ENCODE measurements at places on chromosomes 7 and 10.

- no peak for DNase-seq
These were observed 537.4 kb downstream of the AUTS2 start for GRCh38 chr7:70135656-70136055.

DNA sequence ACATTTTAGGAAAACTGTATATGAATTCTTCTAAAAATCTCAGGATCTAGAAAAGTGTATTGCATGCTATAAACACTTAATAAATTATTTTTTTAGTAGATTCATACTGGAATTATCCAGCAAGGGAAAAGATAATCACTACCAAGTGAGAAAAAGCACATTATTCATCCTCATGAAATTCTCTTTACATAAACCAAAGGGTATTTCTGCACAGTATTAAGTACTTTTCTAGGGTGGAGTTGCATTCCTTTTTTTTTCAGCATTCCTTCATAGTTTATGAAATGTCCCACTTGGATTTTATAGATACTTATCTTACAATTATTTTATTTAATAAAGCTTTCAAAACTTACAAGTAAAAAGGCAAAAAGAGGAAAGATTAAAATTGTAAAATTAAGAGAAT lies 403.3 kb downstream of the HGF start:
- no peak for DNase-seq

DNA sequence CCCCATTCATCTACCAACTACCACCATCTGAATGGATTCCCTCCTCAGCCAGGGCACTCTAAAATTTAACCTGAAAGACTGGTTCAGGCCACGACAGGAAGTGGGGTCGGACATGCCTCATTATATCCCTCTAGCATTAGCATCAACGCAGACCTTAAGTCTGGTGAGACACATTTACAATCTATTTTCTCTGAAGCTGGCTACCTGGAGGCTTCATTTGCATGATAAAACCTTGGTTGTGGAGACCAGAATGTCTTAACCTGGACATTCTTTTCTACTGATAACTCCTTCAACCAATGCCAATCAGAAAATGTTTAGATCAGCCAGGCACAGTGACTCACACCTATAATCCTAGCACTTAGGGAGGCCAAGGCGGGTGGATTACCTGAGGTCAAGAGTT lies 42.3 kb downstream of the SVOPL start:
- DNase-seq: no peak

DNA sequence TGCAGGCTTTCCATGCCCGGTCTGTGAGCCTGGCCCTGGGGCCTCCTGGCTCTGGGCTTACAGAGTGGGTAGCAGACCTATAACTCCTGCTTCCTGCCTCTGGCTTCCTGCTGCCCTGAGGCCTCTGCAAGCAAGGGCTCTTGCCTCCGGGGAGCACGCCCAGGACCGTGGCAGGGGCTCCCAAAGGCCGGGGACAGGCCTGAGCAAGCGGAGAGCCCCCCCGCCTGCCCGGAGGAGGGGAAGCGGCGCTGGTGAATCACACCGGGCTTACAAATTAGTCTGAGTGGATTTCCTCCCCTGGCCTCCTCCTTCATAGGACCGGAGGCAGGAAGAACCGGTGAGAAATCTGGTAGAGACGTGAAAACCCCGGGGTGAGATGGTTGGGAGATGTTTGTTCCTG lies 1.5 kb upstream of the MYL10 start:
- DNase-seq: peak; percentile 68

DNA sequence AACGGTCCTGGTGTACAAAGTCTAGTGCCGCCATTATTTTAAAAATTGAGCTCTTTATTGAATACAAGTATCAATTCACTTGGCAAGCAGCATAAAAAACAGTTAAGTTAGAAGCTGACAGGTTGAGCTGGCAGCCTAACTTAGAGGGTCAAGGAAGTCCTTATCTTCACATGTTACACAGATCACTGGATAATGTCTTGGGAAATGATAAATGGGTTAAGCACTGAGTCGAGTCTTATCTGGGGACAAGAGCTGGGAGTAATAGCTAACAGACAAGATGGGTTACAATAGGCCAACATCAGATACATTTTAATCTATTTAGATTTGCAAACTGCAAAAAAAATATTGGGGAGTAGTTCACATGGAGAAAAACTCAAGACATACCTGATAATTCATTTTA lies 34.2 kb downstream of the SLC18A2 start:
- DNase-seq: no peak

DNA sequence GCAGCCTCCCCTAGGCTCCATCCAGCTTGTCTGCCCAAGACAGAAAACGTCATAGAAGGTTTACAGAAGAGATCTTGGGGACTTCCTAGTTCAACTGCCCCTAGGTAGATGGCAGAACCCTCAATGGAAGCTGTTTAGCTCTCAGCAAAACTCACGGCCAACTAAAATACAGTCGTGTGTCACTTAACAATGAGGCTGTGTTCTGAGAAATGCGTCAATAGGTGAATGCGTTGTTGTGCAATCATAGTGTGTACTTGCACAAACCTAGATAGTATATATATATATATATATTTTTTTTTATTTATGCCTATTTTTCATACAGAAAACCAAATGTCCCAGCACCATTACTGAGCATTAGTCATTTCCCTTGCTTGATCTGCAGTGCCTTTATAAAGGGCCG lies 100.4 kb upstream of the SH2B2 start:
- no peak for DNase-seq

GRCh38 chr10:122462533-122463465 lies 1.4 kb downstream of the HTRA1 start:
- no peak for DNase-seq

- no peak for DNase-seq
These were observed 141.0 kb downstream of the DKK1 start for GRCh38 chr10:52455098-52455497.

DNA sequence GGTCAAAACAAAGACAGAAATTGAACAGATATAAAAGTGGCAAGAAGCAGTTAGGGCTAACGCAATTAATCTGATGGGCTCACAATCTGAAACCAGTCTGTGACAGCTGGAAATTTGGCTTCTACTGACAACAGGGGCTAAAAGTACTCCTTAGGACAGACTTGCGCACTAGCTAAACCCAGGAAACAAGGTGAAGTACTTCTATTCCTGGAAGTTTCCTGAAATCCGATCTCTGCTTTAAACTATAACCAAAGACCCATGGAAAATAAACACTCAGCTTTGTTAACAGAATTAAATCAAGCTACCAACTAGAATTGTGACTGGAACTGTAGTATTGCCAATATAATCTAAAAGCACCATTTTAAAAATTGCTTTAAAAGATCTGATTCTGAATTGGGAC lies 520.2 kb upstream of the ZWINT start:
- DNase-seq: no peak

- DNase-seq: no peak
These were observed 2.7 kb downstream of the CCSER2 start for GRCh38 chr10:84331091-84331490.

DNA sequence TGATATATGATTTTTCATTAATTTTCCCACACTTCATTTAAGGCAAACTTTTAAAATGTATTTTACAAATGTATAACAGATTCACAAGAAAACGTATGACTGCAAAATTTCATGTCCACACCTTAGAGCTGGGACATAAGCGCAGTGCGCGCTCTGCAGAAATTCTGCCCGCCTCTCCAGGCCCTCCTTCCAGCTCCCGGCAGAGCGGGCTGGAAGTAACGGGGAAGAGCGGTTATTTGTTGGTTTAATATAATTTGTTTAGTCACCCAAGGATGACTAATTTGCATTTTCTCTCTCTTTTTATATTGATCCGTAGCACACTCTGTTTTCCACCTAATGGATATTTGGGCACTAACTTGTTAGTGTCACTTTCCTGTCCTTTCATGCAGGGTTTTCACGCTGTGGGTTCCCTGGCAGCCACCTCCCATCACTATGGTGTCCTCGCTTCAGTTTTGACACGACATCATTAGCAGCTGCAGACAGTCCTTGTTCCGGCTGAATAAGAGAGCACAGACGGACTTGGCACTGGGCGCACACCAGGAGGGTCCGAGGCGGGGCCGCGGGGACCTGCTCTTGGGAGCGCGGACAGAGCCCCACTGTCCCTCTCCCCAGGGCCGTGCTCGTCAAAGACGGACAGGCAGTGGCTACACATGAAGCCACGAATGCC lies 129.2 kb upstream of the SEC61G start:
- DNase-seq: no peak

- DNase-seq: peak; percentile 78
These were observed 3.8 kb downstream of the CLIP2 start for GRCh38 chr7:74292757-74293576.

DNA sequence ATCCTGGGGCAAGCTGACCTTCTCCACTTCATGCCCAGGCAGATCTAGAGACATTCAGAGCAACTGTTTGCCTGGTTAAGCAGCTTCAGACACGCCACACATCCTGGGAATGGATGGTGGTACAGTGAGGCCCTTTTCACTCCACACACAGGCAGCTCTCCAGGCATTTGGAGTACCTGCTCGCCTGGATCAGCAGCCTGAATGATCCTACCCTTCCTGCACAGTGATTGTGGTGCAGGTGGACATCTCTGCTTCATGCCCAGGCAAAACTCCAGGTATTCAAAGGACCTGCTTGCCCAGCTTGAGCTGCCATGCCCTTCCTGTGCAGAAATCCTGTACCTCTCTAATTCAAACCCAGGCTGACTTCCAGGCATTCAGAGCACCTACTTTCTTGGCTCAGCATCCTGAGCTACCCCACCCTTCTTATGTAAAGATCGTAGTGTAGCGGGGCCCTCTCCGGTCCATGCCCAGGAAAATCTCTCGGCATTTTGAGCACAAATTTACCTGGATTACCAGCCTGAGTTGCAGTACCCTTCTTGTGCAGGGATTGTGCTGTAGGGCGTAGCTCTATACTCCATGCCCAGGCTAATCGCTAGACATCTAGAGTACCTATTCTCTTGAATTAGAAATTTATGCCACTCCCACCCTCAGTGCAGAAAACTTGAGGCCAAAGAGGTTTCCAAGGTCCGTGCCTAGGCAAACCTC lies 972.8 kb downstream of the ANKRD7 start:
- no peak for DNase-seq

DNA sequence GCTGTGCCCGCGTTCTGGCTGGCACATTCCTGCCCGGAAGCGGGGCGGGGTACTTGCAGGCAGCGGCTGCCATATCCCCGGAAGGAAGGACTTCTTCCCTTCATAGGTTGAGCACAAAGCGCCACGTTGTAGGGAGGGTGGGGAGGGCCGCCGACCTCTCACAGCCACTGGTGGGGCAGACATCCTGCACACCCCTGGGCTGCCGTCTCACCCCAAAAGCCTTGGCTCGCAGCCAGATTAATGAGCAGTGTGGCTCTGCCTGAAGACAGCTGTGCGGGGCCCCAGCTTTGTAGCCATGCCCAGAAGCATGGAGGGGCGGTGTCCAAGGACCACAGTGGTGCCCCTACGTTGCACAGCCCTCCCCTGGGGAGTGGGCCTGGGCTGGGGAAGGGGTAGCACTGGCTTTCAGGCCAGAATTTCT lies 54.3 kb upstream of the DPYSL4 start:
- no peak for DNase-seq

DNA sequence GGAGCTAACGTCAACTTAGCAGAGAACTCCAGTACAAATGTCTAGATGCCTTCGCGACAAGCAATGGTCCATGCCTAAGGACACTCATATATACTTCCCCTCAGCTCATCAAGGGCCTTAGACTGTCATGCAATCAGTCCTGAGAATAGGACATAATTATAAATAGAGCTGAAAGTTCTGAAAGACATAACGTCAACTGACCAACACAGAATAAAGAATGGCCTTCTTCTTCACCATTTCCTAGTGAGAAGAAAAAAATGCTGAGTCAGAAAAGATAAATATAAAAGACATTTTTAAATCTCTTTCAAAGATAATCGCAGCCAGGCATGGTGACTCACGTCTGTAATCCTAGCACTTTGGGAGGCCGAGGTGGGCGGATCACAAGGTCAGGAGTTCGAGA lies 83.2 kb downstream of the ARMH3 start:
- DNase-seq: no peak

- no peak for DNase-seq
These were observed 25.5 kb downstream of the VIPR2 start for GRCh38 chr7:159119026-159119741.

GRCh38 chr7:58086871-58087535 lies 637.0 kb downstream of the ZNF716 start:
- DNase-seq: no peak

GRCh38 chr10:374354-374753 lies 239.1 kb downstream of the ZMYND11 start:
- DNase-seq: no peak

- no peak for DNase-seq
These were observed 503.0 kb upstream of the FOXK1 start for GRCh38 chr7:4178916-4179687.

GRCh38 chr10:28595613-28596012 lies 62.7 kb downstream of the WAC start:
- DNase-seq: no peak

GRCh38 chr10:29881336-29881771 lies 178.0 kb downstream of the JCAD start:
- DNase-seq: no peak

GRCh38 chr10:11874568-11875493 lies 51.7 kb downstream of the PROSER2 start:
- DNase-seq: peak; percentile 94

DNA sequence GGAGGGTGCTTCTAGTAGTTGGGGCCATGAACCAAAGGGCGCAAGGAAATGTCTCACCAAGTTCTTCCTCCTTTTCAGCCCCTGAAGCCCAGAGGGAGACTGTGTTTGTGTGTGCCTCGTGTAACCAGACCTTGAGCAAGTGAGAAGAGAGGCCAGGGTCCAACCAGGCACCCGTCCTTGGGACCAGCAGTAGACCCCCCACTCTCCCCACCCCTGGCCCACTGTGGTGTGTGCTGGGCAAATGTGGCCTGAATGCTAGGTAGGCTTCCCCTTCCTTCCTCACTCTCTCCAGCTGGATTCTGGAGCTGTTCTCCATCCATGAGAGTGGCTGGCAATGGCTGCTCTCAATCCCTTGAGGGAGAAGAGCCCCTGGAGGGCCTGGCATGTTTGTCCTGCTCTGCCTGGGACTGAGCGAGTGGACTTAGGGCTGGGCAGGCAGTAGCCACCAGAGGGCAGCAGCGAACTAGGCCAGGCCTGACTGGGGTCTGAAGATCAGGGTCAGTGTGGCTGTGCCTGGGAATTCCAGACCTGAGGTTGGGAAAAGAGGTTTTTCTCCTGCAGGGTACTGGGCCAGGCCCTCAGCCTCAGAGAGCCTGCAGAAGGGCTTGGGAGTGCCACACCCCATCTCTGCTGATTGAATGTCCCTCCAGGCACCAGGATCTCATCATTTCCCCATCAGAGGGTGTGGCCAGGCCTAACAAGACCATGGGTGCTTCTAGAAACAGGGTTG lies 12.5 kb downstream of the SFRP5 start:
- DNase-seq: peak; percentile 35

- DNase-seq: no peak
These were observed 51.2 kb upstream of the SGCE start for GRCh38 chr7:94706996-94707740.

GRCh38 chr10:106917452-106918055 lies 247.0 kb downstream of the SORCS1 start:
- DNase-seq: no peak

Measured in Kasumi-1 (cell line).